ENCODE measurements at places on chromosomes 6 and 20.

DNA sequence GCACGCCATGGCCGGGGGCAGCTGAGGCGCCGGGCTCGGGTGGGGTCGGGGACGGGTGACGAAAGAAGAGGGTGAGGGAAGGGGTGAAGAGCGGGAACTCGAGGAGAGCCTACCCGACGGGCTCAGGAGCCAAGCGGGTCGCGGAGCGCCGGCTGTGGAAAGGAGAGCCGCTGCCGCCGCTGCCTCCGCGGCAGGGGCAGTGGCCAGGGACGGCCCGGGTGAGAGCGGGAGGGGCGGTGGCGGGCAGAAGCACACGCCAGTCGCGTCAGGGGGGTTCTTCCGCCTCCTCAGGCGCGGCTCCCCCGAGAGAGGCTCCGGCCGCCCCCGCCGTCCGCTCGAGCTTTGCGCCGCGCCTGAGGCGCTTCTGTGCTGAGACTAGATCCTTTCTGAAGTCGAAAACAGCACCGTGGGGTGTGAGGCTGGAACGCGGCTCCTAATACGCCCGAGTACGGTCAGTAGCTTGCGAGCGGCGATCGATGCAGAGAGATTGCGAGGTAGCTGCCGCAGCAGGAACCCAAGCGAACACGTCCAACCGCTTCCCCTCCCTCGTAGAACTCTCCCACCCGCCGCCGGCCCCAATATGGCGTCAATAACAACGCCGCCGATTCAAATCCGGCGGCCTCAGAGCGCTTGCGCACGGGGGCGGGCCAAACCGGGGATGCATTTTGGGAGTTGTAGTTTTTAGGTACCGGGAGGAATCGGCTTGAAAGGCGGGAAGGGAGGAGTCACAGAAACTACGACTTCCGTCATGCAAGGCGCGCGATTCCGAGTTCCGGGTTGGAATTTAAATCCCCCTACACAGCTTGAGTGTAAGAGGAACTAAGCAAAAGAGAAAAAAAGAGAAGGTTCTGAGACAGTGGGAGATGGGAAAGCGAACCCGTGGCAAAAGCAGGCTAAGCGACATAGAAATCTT is at the start of gene AKIRIN2:
AKIRIN2 (minus strand) TSS at position 558 of the 913 bp plus-strand sequence; CDS start at position 9, 549 bp downstream.
- no peaks in the 10 kb centered on the region for H3K36me3 ChIP-seq
- peaks cover 39% of the 10 kb centered on the region for H3K4me1 ChIP-seq
- no peaks in the 10 kb centered on the region for H3K27me3 ChIP-seq
- peak; percentile 99 for DNase-seq

DNA sequence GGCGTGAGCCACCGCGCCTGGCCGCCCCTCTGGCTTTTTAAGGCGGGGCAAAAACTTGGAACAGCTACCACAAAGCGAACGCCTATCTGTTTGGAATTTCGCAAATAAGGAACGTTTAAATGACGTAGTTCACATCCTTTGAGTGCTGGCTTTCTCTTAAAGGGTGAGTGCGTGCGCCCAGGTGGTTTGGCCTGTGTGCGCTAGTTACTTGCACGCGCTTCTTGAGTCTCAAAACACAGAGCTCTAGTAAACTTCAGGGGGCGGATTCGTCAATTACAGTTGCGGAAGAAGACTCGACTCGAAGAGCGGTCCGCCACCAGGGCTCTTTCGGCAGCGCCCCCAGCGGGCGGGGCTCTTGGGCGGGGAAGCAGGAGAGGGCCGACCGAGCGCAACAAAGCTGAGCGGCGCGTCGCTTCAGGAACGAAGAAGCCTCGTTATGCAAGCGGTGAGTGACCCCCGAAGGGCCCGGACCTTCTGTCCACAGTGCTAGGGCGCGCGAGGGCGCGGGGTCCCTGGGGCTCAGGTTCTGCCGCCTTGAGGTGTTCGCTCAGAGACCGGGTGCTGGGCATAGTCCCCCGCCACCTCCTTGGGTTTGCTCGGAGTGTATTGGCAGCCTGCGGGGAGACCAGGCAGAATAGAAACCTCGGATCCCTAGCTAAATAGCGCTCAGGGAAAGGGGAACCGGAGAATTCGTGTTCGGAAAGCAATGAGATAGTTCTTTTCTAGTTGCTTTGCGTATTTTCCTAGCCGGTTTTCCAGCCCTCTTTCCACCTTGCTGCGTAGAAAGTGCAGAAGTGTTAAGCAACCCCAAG is at the start of gene SYCP2L:
SYCP2L (plus strand) TSS at position 362 of the 812 bp plus-strand sequence; CDS start at position 437, 75 bp downstream.
- no peak within 1 kb of the TSS for H3K27ac ChIP-seq
- no peak for DNase-seq
- peaks cover 9% of the 10 kb centered on the region for H3K27me3 ChIP-seq
- H3K4me1 ChIP-seq, result peaks cover 4% of the 10 kb centered on the region
- H3K36me3 ChIP-seq, result no peaks in the 10 kb centered on the region

GRCh38 chr6:11236076-11236750 is 3.7 kb upstream of the NEDD9 start:
- H3K27ac ChIP-seq, result peak overlapping the region; percentile 41
- DNase-seq, result peak; percentile 61
- H3K4me1 ChIP-seq, result peaks cover 44% of the 10 kb centered on the region
- no peak overlapping the region for H3K4me3 ChIP-seq

GRCh38 chr6:40671001-40671693 is 84.0 kb upstream of the LRFN2 start:
- H3K4me3 ChIP-seq, result no peak overlapping the region
- no peaks in the 10 kb centered on the region for H3K4me1 ChIP-seq
- no peak overlapping the region for H3K27ac ChIP-seq
- DNase-seq, result no peak
- no peaks in the 10 kb centered on the region for H3K36me3 ChIP-seq

GRCh38 chr6:104483225-104483834 is 376.4 kb downstream of the HACE1 start:
- no peak for DNase-seq
- no peaks in the 10 kb centered on the region for H3K27me3 ChIP-seq
- no peaks in the 10 kb centered on the region for H3K36me3 ChIP-seq
- no peak overlapping the region for H3K4me3 ChIP-seq

DNA sequence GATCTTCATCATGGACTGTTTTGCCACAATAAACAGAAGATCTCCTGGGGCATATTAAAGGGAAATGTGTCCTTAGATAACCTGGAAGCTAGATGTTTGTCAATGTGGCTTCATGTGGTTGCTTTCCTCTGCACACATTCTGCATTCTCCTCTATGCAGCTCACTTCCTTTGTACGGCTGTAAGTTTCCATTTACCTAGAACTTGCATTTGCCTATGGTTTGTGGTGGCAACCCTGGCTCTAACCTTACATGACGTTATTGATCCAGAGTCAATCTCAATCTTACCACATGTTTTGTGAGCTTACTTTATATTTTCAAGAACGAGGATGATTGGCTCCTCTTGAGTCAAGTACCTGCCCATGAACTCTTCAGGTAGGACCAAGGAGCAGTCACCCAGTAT is 863.1 kb downstream of the MAFB start:
- no peaks in the 10 kb centered on the region for H3K27me3 ChIP-seq
- DNase-seq, result no peak
- no peak overlapping the region for H3K27ac ChIP-seq
- H3K36me3 ChIP-seq, result no peaks in the 10 kb centered on the region
- H3K4me3 ChIP-seq, result no peak overlapping the region

Measured in CD4-positive, alpha-beta memory T cell (primary cell).